CD4-positive, alpha-beta T cell treated with Interleukin-15 for 1 hour (primary cell): ENCODE measurements at places on chromosomes 11 and 22.

GRCh38 chr11:93063086-93063485, 93.6 kb downstream of the MTNR1B start:
- no peak for DNase-seq

DNA sequence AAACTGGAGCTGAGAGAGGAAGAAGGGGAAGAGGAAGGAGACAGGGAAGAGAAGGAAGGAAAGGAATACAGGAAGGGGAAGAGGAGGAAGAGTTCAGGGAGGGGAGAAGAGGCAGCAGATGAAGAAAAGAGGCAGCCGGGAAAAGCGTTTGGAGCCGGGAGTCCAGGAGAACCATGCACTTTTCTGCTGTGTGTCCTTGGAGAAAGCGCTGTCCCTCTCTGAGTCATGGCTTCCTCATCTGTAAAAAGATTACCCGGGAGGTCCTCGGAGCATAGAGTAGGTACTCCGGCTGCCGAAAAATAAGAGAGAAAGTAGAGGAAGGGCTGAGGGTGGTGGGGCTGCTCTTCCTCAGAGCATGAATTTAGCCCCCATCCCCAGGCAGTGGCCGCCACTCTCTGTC, 226.9 kb downstream of the MN1 start:
- DNase-seq: no peak

GRCh38 chr11:18495271-18495670, 31.5 kb downstream of the TSG101 start:
- no peak for DNase-seq

GRCh38 chr11:7347611-7348431, 96.1 kb downstream of the SYT9 start:
- DNase-seq: no peak

- DNase-seq: no peak
Observed at GRCh38 chr22:45892681-45893461, 84.1 kb downstream of the WNT7B start.

DNA sequence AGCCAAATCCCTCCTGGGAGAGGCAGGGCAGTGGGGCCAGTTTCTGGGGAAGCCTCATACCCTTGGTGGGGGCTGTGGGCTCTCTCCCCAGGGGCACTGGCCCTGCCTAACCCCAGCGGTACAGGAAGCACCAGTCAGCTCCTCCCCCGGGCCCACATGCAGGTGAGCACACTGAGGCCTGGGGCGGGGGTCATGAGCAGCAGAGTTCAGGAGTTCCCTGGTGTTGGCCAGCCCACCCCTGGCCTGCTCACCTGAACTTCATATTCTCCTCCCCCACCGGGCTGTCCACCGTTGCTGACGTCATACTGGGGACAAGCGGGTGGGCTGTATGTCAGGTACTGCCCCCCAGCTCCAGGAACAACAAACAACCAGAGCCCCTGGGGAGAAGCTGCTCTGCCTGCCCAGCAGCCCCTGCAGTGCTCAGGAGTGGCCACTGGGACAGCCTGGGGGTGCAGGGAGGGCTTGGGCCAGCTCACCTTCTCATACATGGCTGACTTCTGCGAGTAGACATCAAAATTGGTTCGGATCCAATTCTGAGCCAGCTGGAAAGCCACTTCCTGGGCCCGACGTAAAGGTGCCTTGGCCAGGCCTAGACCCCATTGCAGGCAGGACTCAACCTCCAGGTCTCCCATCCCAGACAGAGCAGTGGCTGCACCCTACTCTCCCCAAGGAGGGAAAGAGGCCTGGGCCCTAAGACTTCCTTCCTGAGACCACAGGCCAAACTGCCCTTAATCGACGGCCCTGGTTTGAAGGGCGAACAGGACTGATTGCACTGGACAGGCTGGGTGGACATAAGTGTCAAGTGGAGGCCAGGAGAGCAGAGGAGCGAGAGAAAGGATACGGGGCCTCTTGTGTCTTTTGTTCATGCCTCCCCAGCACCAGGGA, 20.8 kb downstream of the TREH start:
- no peak for DNase-seq

DNA sequence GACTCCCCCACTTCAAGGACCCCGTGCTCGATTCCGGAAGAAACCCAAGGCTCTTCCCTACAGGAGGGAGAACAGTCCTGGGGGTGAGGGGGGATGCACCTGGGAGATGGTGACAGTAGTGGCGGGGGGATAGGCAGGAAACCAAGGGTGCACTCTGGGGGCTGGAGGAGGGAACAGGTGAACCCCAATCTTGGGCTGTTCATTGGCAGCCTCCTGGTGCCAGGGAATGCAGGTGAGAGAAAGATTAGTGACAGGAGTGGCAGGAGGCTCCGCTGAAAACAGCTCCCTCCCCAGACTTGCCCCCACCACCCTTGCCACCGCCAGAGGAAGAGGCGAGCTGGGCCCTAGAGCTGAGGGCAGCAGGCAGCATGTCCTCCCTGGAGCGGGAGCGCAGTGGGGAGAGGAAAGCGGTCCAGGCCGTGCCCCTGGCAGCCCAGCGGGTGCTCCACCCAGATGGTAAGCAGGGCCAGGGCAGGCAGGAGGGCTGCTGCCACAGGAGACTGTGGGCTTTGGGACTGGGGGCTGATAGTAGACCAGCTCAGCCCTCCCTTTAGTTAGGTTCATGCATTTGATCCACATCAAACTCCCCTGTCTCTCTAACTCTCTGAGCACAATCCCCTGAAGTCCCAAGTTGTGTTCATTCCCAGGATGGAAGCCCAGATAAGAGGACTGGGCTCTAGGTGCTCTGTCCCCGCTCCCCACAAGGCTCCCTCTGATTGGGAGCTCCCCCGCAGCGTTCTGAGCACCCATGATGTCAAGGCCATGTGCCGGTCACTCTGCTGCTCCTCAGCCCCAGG, 14.5 kb downstream of the ROBO3 start:
- DNase-seq: no peak

DNA sequence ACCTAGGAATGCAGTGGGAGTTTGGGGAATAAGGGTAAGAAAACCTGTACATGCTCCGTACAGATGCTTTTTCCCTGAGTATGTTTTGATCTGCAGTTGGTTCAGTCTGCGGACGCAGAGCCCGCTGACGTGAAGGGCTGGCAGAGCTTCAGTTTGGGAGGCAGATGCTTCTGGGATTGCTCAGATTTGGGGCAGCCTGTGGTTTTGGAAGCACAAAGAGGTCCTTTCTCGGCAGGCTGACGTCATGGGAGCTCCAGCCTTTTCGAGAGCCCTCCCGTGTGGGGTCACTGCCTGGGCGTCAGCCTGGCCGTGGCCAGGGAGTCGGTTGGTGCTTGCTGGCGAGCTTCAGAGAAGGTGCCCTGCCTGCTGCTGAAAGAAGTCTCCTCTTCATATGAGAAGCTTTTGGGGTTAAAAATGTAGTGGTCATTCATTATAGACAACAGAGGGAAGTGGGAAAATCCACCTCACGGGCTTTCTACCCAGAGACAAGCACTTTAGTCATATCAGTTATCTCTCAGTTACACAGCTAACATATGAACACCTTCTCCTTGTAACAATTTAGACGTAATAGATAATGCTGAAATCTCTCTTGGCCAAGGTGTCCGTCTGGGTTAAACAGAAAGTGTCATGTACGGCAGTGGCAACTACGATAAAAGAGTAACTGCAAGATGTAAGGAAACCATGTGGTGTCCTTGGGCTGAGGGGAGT, 26.8 kb downstream of the TPCN2 start:
- no peak for DNase-seq

GRCh38 chr11:96949464-96949863, 559.7 kb downstream of the JRKL start:
- no peak for DNase-seq

- no peak for DNase-seq
Observed at GRCh38 chr11:36296884-36297543, 926 bp downstream of the PRR5L start.

DNA sequence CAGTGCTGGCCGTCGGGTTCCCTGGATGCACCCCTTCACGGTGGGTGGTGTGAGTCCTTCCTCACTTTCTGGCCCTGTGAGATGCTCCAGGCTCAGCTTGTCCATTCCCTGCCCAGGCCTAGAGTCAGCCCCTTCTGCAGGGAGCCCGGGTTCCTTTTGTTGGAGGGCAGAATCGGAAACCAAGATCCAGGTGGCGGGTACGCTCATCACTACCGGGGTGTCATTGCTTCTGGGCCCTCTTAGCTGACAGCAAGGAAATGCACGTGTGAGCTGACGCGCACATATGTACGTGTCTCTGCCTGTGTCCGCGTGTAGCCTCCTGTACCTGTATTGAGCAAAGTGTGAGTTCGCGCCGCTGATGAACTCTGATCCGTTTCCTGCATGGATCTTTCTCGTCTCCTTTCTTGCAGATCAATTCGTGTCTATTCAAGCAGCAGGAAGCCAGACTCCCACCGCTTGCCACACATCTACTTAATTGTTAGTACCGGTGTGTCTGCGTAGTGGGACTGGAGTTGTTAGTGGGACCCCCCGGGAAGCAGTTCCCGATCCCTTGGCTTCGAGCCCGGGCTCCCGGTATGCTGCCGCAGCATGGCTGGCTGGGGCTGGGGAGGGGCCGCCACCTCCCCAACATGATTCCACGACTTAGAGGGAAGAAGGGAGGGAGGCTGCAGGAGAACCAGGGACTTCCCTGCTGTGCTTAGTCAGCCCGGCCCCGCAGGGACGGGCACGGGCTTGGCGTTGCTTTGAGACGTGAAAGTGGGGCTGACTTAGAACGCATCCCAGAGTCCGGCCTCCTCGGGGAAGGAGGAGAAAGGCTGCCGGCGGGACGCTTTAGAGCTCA, 35.9 kb upstream of the GRAMD4 start:
- DNase-seq: no peak

DNA sequence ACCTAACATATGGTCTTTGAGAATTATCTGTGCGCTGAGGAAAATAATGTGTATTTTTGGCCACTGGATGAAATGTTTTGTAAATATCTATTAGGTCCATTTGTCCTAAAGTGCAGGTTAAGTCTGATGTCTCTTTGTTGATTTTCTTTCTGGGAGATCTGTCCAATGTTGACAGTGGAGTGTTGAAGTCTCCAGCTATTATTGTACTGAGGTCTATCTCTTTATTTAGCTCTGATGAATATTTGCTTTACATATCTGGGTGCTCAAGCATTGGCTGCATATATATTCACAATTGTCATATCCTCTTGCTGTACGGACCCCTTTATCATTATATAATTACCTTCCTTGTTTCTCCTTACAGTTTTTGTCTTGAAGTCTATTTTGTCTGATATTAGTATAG, 833.8 kb downstream of the DLG2 start:
- DNase-seq: no peak

GRCh38 chr11:128522055-128522942, 65.1 kb downstream of the ETS1 start:
- DNase-seq: peak; percentile 91

DNA sequence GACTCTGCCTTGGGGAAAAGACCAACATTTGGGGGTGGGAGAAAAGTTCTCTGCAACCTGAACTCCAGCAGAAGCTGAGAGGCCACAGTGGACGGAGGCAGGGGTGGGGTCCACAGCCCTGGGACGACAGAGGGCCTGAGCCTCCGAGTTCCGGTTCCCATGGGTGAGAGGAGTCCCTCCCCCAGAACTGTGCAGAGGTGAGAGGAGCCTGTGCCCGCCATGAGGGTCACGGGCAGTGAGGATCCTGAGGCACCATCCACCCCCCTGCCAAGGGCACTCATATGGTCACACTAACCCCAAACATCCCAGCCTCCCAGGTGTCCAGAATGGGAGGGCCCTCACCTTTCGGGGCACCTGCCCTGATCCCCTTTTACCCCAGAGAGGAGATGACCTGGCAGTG, 30.5 kb downstream of the KIAA0930 start:
- no peak for DNase-seq

DNA sequence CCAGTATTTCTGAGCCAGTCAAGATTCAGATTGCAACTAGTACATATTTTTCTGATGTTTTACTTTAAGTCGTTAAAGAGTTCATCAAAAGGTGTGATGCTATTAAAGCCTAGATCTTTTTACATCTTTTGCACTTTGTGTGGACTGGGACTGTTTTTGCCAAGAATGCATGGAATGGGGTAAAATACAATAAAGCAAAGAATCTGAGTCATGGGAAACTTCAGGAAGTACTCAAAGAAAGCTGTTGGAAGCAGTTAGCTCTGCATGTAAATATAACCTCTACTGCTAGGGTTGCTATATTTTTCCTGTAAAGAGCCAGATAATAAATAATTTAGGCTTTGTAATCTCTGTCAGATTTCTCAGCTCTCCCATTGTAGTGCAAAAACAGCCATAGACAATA, 20.9 kb downstream of the ATXN10 start:
- no peak for DNase-seq

DNA sequence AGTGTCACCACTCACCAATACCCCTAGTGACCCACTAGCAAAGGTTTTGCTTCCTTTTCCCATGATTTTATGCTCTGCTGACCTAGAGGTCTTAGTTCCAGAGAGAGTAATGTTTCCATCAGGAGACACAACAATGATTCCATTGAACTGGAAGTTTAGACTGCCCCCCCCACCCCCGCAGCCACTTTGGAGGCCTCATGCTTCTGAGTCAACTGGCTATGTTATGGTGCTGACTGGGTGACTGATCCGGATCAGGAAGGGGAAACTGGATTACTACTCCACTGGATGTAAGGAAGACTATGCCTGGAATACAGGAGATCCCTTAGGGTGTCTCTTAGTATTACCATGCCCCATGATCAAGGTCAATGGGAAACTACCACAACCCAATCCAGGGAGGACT, 633.6 kb downstream of the OPCML start:
- no peak for DNase-seq

DNA sequence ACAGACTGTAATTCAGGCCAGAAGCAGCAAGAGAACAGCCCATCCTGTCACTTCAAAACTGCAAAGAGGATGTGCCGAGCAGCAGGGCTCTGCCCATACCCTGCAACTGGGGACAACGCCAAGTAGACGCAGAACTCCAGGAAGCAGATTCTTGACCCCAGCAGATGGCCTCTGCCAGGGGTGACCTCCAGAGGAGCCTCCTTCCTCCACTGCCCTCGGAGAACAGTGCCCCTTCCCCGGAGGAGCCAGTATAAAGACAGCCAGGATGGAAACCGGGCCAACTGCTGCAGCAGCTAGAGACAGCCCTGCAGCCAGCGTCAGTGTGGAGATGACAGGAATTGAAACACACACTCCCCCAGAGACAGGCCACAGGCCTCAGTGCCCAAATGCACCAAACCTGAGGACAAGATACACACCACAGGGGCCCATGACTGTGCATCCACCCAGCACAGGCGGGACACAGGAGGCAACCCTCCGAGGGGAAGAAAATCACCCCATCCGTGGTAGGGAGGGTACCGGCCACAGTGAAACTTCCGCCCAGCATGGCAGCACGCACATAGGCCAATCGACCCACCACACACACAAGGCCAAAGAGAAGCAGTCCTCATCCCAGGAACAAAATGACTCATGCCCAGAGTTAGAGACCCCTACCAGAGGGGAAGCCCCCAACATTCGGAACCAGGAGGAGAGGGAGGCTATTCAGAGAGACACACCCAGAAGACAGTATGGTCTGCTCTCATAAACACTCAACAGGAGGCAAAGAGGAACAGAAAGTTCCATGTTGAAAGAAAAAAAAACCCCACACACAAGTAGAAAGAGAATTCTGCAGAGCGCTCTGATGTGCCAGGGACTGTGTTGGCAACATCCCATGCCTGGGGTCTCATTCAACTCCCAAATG, 5.6 kb downstream of the AHNAK start:
- peak; percentile 52 for DNase-seq
